ENCODE measurements at places on chromosomes 6 and 20. TPM values are rescaled to one million over a fixed set of nuclear protein-coding genes. Genes with fewer than 3 reads are reported as not detected.

Gene TMEM170B
- 13.5 TPM for total RNA-seq

Gene SLC12A5
- 1.7 TPM for total RNA-seq

Gene NKAIN4
- total RNA-seq: not detected

Gene NKX2-2
- not detected for total RNA-seq

Gene DACT2
- 0.48 TPM for total RNA-seq

Gene KIAA0408
- 2.7 TPM for total RNA-seq

Gene CDH4
- not detected for total RNA-seq

Gene OR2B6
- not detected for total RNA-seq

Gene NANP
- 7.5 TPM for total RNA-seq

Gene CRISP3
- total RNA-seq: not detected

Gene ARMC2
- total RNA-seq: 10.0 TPM

Gene RBM39
- total RNA-seq: 269 TPM

Gene PKHD1
- total RNA-seq: not detected

Gene LHFPL5
- total RNA-seq: not detected

Gene SMOC2
- 46.3 TPM for total RNA-seq

Gene MOXD1
- total RNA-seq: 2.2 TPM

Gene ENTPD6
- total RNA-seq: 54.3 TPM

Gene SAPCD1
- total RNA-seq: 2.0 TPM

Gene FAM83C
- not detected for total RNA-seq

Gene ELOVL5
- total RNA-seq: 392 TPM

Gene C6orf132
- 1.3 TPM for total RNA-seq

Gene CFB
- total RNA-seq: 38.0 TPM

Gene TP53TG5
- not detected for total RNA-seq

Gene PLCG1
- 76.1 TPM for total RNA-seq

Gene FYN
- 183 TPM for total RNA-seq

Gene ABT1
- total RNA-seq: 12.0 TPM

Gene PRICKLE4
- total RNA-seq: 2.0 TPM

Gene SPDEF
- total RNA-seq: 0.16 TPM

Gene NFATC2
- total RNA-seq: 9.3 TPM

Gene TDRD6
- total RNA-seq: 0.58 TPM

Gene DEFB124
- 1.7 TPM for total RNA-seq

Gene CLPSL1
- total RNA-seq: not detected

Gene COL21A1
- total RNA-seq: 1.3 TPM

Gene TGM3
- total RNA-seq: not detected

Gene SIRPG
- not detected for total RNA-seq

Gene TOX2
- total RNA-seq: 1.2 TPM

All from mesenteric fat pad (tissue), 1 donor.